ENCODE measurements at places on chromosomes 7 and 10.

DNA sequence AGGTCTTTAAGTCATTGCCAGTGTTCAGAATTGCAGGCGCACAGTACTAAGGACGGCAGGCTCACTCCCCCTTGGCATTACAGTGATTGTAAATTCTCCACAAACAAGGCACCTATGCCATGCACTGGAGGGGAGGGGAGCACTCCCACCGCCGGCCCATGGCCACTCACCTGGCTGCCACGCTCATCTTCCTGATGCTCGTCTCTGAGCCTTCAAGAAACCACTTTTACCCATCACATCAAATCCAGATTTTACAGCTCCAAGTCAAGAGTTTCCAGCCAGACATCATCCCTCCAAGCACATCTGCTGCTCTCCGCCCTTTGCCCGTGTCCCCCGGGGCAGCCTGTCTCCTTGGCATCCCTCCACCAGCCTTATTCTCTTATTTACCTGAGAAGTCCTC lies 350.2 kb upstream of the SHH start:
- no peak for DNase-seq

DNA sequence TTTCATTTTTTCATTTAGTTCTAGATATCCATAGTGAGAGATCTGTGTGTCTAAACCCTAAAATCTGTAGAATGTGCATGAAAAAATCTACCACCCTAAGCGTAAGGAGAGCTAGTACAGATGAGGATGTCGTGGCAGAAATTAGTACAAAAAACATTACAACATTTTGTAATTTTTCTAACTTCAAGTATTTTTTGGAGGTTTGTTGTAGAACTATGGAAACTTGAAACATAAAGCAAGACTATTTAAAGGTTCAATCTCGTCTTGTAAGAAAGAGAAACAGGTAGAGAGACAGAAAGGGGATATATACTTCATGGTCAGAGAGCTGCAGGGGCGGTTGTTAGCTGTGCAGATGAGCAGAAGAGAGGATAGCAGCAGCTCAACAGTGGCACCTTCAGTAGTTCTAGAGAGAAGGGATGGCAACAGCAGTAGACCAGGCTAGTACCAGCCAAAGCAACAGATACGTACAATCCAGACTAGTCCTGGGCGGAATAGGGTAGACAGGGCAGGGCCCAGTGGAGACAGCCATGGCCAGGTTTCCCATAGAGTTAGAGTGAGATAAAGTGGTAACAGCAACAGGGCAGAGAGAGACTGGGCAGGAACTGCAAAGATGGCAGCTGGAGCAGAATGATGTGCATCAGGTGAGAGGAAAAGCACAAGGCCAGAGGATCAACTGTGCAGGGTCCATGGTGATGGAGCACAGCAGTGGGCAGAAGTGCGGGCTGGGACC lies 145.2 kb downstream of the FRMD4A start:
- DNase-seq: peak; percentile 54

- DNase-seq: no peak
Observed at GRCh38 chr7:101486433-101487104, 123.9 kb downstream of the COL26A1 start.

- no peak for DNase-seq
Observed at GRCh38 chr10:24382979-24383663, 174.2 kb downstream of the KIAA1217 start.

GRCh38 chr7:2962865-2963264 lies 80.8 kb downstream of the CARD11 start:
- DNase-seq: no peak

- no peak for DNase-seq
Observed at GRCh38 chr10:49803988-49804387, 41.9 kb upstream of the OGDHL start.

DNA sequence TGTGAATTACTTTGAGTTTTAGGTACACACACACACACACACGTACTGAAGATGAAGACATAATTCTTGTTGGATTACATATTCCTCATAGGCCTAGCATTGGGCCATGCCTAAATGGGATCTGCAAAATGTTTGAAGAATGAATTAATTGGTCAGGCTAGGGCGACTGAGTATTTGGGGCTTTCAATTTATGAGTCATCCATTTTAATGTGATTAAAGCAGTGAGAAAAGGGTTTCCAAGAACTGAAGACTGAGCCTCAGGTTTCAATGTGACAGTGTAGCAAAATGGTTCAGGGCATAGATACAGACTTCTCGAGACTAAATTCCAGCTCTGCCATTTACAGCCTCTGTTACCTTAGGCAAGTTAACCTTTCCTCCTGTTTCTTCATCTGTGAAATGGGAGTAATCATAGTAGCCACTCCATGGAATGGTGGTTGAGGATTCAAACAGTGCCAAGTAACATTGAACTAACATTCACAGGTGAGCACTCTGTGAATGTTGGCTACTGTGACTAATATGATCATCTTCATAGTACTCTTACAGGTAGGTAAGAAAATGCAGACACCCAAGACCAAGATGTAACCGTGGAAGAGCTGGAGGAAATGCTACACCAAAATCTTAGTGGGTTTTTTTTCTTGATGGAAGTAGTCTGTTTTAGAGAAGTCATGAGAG lies 7.6 kb downstream of the BPGM start:
- no peak for DNase-seq

GRCh38 chr10:86666538-86666937 lies 1.8 kb upstream of the LDB3 start:
- no peak for DNase-seq

All from activated CD4-positive, alpha-beta T cell treated with anti-CD3 and anti-CD28 coated beads, Interleukin-2, amount 50 U/mL, for 48 hours (primary cell).